A549 treated with AZD2906 at 1 μM for 4 hours (cell line): ENCODE measurements at places on chromosomes 2 and 18. TPM values are rescaled to one million over a fixed set of nuclear protein-coding genes. Genes with fewer than 3 reads are reported as not detected.

Gene POTEF
- total RNA-seq: not detected in 5 replicates

Gene GATA6
- total RNA-seq: 1.3 to 1.9 TPM (median 1.8 TPM) in 5 replicates

Gene AQP12B
- total RNA-seq: not detected in 5 replicates

Gene PSMA8
- not detected in 5 replicates for total RNA-seq

Gene CD207
- total RNA-seq: not detected in 5 replicates
